ENCODE measurements at places on chromosomes 1 and 21. TPM values are rescaled to one million over a fixed set of nuclear protein-coding genes. Genes with fewer than 3 reads are reported as not detected.
A peak's percentile ranks its signal among the peaks of the same experiment; 100 is the strongest.

The AK2 gene
- 103 TPM for total RNA-seq

DNA sequence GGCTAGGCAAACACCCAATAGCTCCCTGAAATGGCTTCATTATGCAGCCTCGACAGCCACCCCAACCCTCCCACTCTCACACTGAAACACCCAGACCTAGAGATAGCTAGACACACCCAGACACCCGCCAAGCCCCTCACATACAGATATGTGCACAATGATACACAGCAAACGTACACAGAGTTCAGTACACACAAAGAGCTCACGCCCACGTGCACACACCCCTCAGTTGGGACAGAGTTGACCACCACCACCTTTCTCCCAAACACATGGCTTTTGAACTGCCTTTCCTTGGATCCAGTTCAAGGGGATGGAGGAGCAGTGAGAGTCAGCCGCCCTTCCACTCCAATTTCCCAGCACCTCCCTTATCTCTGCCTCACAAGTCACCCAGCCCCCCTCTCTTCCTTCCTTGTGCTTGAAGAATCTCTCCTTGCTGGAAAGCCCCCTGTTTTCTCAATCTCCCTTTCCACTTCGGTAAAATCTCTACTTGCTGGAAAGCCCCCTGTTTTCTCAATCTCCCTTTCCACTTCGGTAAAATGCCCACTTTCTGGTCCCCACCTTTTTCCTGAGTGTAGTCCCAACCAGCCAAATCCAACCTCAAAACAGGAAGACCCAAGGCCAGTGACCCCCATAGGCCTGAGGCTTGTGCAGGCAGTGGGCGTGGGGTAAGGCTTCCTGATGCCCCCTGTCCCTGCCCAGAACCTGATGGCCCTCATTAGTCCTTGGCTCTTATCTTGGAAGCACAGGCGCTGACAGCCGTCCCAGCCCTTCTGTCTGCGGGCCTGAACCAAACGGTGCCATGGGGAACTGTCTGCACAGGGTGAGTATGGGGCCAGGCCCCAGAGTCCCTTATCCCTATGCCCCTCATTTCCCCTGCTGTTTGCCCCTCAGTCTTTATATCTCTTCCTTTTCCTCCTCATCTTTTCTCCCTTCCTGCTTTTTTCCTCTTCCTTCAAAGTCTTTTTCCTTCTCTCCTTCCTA, at the start of gene ACKR1:
ACKR1 (plus strand) TSS at position 715 of the 981 bp plus-strand sequence; CDS start at position 800, 85 bp downstream.
- H3K4me1 ChIP-seq, result no peaks in the 10 kb centered on the region
- no peaks in the 10 kb centered on the region for H3K36me3 ChIP-seq
- no peak within 1 kb of the TSS for H3K27ac ChIP-seq
- no peak within 1 kb of the TSS for H3K4me3 ChIP-seq
- H3K27me3 ChIP-seq, result peaks cover 17% of the 10 kb centered on the region

- H3K36me3 ChIP-seq, result no peaks in the 10 kb centered on the region
- peaks cover 30% of the 10 kb centered on the region for H3K27me3 ChIP-seq
- no peaks in the 10 kb centered on the region for H3K4me1 ChIP-seq
- H3K27ac ChIP-seq, result no peak overlapping the region
- no peak overlapping the region for H3K4me3 ChIP-seq
- DNase-seq, result peak; percentile 60
These were observed 31.8 kb upstream of the ARF1 start for GRCh38 chr1:228050571-228051231.

DNA sequence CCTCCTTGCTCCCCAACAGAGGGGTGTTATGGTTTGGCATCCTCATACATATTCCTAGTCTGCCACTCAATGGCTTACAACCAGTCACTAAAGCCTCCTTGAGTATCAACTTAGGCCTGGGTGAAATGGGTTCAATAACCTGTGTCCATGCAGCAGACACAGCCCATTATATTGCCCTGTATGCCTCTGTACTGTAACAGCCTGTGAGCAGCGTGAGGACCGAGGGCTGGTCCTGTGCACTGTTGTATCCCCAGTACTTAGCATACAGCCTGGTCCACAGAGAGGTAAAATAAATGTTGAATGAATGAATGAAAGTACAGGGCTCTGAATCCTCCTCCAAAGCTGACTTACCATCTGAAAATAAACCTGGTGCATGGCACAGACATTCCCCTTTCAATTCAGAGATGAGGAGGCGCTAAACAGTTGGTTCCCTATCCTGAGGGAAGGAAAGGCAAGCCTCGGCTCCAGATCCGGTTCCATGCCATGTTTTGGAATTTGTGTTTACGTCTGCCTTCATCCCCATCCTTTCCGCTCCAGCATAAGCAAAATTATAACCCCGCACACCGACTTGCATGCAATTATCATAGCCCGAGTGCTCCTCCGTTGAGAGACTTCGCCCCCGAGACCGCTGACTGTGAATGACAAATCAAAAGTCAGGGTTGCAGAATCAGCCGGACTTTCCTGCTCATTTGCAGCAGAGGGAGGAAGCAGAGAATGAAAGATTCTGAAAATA, 45.0 kb upstream of the DNAJC6 start:
- peaks cover 20% of the 10 kb centered on the region for H3K4me1 ChIP-seq
- no peaks in the 10 kb centered on the region for H3K36me3 ChIP-seq
- H3K27ac ChIP-seq, result no peak overlapping the region
- peak; percentile 23 for DNase-seq
- H3K4me3 ChIP-seq, result peak overlapping the region; percentile 52

Measured in heart left ventricle (tissue), 16 donors.